Left colon (tissue), 2 donors: ENCODE measurements at places on chromosomes 12 and 14.

GRCh38 chr14:96676166-96676565 is 121.0 kb upstream of the VRK1 start:
- no peak for DNase-seq

DNA sequence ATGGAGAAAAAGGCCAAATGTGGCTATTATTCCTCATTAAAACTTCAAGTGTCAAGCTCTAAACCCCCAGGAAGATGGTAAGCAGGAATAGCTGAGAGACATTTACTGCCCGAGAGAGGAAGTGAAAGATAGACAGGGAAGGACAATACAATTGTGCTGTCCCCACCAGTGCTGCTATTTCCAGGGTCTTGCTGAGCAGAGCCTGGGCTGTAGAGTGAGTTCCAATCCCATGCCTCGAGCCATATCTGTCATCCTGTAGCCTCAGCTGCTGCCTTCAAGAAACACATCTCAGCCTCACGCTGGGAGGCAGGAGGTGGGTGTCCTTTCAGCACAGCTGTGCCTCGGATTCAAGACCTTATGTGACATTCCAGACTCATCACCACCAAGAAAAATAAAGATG is 114.0 kb downstream of the RPAP3 start:
- no peak for DNase-seq

DNA sequence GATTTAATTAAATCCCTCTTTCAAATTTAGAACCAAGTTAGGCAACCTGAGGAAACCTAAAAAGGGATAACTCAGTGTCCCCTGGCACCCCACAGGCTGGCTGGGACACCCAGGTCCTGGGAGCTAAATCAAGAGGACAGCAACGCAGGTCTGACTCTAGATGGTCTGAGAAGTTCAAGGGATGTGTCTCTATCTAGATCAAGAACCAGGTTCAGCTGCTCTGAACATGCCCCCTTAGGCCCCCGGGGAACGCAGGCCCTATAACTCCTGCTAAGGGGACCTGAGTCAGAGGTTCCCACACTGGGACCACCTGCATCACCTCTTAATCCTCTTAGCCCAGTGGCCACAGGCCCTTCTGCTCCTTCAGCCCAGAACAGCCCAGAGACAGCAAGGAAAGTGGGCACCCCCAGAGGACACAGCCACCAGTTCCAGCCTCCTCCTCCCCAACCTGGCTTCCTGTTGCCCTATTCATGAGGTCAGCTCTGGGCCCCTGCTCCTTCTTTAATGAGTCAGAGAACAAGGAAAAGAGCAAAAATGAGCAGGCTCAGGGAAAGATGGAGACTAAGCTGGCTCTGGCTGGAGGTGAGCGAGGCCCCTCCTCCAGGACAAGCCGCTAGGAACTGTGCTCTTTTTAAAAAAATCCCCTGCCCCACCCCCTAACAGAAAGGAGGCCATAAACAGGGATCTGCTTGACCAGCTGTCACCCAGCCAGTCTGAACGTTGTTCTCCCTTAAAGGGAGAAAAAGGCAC is 10.8 kb downstream of the PITPNM2 start:
- DNase-seq = peak; percentile 71

DNA sequence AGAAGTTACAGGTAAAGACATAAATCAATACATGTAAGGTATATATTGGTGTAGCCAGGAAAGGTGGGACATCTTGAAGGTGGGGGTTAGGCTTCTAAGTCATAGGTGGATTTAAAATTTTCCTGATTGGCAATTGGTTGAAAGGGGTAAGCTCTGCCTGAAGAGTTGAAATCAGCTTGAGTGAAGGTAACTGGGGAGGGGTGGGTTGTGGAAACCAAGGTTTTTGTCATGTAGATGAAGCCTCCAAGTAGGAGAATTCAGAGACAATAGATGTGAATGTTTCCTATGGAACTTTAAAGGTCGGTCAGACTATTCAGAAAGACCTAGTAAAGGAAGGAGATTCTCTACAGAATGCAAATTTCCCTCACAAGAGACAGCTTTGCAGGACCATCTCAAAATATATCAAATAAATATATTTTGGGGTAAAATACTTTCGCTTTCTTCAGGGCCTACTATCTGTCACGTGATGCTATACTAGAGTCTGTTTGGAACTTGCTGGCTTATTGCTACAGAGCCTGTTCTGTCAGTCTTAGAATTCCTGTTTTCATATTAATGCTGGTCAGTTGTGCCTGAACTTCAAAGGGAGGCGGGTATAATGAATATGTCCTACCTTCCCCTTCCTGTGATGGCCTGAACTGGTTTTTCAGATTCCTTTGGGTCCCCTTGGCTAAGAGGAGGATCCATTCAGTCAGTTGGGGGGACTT is 20.6 kb upstream of the SPATA7 start:
- no peak for DNase-seq

DNA sequence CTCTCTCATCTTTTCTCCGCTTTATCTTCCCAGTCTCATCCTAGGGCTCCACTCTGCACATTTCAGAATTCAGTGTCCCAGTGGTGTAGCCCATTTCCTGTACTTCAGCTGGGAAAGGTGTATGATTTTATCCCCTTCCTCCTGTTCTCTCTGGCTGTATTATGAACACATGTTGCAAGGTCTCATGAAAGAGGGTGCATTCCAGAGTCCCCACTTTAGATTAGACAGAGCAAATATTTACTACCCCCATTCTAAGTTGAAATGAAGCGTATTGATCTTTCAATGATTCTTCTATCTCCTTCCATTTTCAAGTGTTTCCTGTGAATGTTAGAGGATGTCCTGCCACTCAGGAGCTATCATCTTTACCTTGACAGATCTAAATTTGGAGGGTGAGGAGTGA is 123.2 kb downstream of the WIF1 start:
- DNase-seq = no peak

GRCh38 chr12:116303929-116304328 is 26.4 kb upstream of the MED13L start:
- DNase-seq = no peak

DNA sequence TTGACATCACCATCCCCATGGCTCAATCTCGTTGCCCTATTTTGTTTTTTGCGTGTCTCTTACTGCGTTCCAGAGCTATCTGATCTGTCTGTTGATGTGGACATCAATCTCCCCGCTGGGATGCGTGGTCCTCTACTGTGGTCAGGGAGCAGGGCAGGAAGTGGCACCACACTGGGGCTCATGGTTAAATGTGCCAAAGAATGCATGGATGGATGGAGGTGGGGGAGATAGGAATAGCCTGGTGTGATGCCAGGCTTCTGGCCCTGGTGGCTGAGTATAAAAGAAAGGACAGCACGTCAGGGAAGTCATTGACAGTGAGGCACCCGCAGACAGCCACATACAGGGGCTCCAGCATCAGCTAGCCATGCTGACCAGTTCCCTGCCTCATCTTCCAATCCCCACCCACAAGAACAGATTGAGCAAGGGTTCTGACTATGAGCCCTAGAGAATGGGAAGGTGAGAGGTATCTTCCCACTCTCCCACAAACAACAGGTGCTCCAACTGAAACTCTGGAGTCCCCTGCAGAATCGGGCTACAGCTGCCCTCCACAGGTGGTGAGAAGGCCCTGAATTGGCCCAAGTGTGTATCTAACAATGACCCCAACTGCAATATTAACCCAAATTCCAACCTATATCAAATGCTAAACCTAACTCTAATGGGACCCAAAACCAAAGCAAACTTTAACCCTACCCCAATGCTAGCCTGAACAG is 2.7 kb upstream of the BEGAIN start:
- DNase-seq = peak; percentile 5

DNA sequence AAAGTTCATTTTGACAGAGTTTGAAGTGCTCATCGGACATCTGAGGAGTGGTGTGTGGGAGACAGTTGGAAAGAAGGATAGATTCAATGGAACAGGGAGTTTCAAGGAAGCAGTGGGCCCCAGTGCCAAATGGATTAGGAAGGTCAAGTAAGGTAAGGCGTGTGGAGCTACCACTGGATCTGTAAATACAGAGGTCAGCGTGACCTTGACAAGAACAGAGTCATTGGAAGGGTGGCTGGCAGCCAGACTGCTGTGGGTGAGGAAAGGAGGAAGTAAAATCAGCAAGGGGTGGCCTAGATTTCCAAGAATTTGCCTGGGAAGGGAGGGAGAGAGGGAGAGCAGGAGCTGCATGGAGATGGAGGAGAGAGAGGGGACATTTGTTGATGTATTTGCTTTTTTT is 68.2 kb upstream of the IGF1 start:
- DNase-seq = no peak

DNA sequence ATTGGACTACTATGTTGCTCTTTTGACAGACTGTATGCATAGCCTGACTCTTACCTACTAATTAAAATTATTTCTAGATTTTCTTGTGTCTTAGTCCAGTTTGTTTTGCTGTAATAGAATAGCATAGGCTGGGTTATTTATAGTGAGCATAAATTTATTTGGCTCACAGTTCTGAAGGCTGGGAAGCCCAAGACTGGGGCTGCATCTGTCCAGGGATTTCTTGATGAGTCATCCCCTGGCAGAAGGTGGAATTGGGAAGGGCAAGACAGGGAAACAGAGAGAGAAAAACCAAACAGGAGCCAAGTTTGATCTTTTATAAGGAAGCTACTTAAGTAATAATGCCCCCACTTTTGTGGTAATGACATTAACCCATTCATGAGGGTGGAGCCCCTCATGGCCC is 759.2 kb upstream of the LRFN5 start:
- DNase-seq = no peak

DNA sequence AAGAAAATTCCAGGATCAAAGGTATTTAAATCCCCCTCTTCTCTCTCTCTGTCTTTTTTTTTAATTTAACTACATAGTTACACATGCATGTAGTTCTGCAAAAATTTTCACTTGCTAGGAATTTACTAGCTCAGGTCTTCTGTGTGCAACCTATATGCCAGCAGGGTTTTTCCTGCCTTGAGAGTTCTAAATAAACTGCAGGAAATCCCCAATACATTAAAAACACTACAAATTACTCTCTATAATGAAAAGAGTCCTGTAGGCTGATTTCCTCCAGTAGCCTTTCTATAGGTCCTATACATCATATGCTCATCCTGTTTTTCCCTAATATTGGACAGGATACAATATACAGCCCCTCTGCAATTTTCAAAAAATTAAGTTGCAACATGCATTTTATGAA is 27.7 kb upstream of the ATXN7L3B start:
- DNase-seq = no peak

DNA sequence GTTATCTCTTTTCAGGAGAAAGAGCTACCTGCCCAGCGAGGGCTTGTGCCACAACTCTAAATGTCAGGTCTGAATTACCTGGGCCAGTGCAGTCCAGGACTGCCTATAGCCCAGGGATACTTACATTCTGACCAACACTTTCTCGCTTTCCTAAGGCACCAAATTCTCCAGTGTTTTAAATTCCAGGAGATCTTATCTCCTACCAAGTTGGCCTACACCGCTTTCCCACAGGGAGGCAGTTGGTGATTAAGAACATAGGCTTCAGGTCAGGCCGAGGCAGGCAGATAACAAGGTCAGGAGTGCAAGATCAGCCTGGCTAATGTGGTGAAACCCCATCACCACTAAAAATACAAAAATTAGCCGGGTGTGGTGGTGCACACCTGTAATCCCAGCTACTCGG is 41.1 kb downstream of the RPS29 start:
- DNase-seq = no peak

GRCh38 chr14:57492859-57493258 is 798 bp downstream of the CCDC198 start:
- no peak for DNase-seq

DNA sequence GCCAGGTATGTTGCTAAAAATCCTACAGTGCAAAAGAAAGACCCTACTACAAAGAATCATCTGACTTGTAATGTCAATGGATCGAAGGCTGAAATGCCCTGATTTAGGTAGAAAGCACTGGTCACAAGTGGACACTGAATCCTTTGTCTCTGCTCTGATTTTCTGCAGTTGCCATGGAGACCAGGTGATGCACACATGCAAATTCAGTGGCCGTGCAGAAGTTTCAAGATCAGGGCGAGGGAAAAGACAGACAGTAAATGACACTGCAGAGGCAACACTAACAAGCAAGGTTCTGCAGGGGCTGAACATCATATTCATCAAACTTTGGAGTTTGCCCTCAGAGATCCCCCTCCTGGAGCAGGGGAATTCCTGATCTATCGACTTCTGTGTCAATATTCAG is 370.3 kb upstream of the TMEM132C start:
- no peak for DNase-seq

DNA sequence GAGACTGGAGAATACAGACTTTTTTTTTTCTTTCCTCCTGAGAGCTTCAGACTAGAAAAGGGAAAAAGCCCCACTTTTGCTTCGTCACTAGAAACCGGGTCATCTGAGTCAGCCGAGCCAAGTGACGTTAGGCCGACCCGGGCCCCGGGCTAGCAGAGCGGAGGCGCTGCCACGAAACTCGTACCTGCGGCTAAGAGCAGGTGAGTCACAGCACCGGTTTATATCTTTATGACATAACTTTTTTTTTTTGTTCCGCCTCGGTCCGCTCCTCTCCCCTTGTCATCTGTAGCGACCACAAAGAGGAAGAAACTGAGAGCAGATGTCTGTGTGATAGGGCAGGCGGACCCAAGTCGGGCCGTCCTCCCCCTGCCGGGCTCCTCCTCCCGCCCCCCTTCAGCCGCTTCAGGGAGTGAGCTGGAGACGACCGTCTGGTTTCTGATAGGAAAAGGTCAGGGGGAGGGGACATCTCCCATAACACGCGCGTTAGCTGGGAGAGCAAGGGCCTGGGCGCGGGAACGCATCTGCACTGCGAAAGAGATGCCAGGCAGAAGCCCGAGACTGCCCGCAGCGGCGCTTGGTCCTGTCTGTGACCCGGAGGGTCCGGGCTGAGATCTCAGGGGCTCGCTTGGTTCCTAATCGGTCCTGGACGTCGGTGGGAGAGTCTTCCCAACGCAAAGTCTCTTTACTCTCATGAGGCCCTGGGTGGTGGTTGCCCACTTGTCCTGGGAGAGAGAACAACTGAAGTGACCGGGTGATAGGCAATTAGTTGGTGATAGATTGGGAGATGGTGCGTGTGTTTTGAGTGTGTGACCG is 586 bp downstream of the TTC6 start:
- peak; percentile 85 for DNase-seq

- DNase-seq = no peak
Measured at GRCh38 chr12:41205070-41205709, 17.1 kb downstream of the PDZRN4 start.

GRCh38 chr12:121789800-121790728 is 3.4 kb downstream of the RHOF start:
- peak; percentile 80 for DNase-seq

- DNase-seq = no peak
Measured at GRCh38 chr14:65222440-65222858, 120.1 kb upstream of the MAX start.

- DNase-seq = no peak
Measured at GRCh38 chr14:58401587-58401986, 5.9 kb downstream of the TOMM20L start.

DNA sequence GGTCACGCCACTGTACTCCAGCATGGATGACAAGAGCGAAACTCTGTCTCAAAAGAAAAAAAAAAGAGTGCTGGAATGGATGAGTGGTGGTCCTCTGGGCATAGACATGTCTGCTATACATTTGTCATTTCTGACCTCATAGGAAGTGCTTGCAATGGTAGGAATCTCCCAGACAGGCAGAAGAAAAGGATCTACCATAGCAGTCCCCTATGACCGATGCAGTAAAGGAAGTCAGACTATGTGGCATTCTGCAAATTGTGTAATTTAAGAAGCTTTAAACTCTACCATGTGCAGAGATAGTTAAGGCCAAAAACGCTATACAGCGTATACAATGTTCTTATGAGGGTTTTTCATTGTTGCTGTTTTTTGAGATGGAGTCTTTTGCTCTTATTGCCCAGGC is 24.7 kb upstream of the RAP1B start:
- DNase-seq = no peak
